ENCODE measurements at places on chromosomes 1 and 21. TPM values are rescaled to one million over a fixed set of nuclear protein-coding genes. Genes with fewer than 3 reads are reported as not detected.

Gene ETV3L
- not detected for total RNA-seq

Gene SPRR2G
- total RNA-seq, result not detected

Gene KRTAP13-2
- not detected for total RNA-seq

Gene CASQ2
- total RNA-seq, result not detected

Gene ZYG11A
- 0.26 TPM for total RNA-seq

Gene VASH2
- total RNA-seq, result not detected

DNA sequence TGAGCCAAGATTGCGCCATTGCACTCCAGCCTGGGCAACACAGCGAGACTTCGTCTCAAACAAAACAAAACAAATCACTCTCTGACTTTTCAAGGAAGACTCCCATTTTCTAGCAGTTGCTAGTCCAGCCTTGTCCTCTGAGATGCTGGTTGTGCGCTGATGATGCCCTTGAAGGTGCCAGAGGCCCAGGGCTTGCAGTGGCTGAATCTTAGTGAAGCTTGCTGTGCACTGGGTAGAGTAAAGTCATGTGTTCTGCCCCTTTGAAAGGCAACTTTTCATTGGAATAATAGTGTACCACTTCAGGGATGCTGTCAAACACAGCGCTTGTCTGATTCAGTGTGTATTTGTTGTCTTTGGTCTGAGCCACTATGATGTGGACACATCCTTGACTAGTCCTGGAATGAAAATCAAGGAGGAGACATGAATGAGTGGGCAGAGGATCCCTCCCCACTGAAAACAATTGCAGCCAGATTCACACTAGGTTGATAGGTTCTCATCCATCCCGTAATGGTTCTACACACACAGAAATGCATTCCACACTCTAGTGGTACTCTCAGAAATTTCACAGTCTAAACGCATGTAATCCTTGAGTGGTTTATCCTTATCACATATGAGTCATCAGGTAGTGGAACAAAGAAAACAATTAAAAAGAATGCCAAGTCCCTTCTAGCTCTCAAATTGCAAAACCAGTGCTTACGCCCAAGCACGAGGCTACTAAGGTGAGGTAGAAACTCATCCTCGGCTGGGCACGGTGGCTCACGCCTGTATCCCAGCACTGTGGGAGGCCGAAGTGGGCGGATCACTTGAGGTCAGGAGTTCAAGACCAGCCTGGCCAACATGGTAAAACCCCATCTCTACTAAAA, 17.8 kb upstream of the TDRD10 start:
- no peak overlapping the region for H3K27ac ChIP-seq
- peaks cover 19% of the 10 kb centered on the region for H3K4me1 ChIP-seq
- H3K4me3 ChIP-seq, result no peak overlapping the region
- H3K36me3 ChIP-seq, result no peaks in the 10 kb centered on the region

DNA sequence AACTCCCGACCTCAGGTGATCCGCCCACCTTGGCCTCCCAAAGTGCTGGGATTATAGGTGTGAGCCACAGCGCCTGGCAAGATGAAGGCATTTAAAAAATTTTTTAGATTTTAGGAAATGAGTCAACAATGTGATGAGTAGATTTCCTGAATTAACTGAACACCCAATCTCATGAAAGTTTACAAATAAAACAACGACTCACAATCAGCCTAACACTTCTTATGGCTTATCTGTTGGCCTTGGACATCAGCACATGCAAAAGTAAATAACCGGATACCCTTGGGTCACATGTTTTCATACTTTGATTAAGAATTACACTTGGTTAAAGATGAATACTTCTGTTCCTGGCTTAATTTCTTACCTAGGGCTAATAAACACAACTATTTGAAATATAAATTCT, 3.0 kb downstream of the GNG12 start:
- peak; percentile 23 for DNase-seq
- H3K4me1 ChIP-seq, result peaks cover 54% of the 10 kb centered on the region
- peaks cover 12% of the 10 kb centered on the region for H3K36me3 ChIP-seq
- H3K4me3 ChIP-seq, result peak overlapping the region; percentile 96
- H3K27ac ChIP-seq, result no peak overlapping the region

DNA sequence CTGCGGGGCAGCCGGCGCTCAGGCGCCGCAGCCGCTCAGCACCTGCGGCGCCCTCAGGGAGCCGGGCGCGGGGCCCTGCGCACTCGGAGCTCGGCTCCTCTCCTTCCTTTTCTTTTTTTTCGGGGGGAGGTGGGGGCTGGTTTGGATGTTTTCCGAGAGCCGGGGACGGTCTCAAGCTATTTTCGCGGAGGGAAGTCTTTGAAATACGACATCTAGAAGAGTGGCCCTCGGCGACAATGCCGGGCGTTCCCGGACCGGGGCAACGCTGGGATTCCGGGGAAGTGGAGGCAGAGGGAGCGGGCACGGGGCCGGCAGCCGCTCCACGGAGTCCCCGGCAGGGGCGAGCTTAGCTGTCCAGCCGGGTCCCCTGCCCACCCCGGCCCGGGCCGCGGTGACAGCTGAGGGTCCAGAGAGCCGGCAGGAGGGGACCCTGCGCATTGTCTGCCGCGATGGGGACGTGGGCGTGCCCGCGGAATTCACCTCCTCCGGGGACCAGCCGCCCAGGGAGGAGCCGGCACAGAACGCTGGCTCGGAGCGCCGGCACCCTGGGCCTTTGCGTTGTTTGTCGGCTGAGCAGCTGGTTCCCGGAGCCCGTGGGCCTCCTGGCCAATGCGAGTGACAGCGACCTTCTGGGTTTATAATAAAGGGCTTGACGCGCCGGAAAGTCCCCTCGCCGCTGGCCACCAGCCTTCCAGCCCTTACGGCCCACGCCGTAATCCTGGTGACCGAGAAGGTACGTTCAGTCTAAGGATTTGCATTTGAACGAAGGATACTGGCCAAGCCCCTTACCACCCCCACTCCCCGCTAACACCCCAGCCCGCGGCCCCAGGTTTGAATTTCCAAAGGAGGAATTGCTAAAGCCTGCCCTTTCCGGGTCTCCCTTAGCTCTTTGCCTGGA, 582 bp downstream of the SLC37A1 start:
- DNase-seq, result no peak
- H3K27me3 ChIP-seq, result peaks cover 30% of the 10 kb centered on the region
- no peak overlapping the region for H3K27ac ChIP-seq
- H3K36me3 ChIP-seq, result no peaks in the 10 kb centered on the region
- H3K4me3 ChIP-seq, result no peak overlapping the region
- H3K4me1 ChIP-seq, result no peaks in the 10 kb centered on the region

DNA sequence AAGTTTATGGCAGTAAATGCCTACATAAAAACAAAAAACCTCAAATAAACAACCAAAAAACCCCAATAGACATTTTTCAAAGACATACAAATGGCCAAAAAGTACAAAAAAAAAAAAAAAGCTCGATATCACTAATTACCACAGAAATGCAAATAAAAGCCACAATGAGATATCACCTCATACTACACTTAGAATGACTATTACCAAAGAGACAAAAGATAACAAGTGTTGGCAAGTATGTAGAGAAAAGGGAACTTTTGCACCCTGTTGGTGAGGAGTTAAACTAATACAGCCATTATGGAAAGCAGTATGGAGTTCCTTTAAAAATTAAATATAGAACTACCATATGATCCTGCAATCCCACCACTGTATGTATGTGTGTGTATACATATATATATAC, 21.1 kb downstream of the SLC25A24 start:
- no peak overlapping the region for H3K27ac ChIP-seq
- DNase-seq, result no peak
- H3K4me1 ChIP-seq, result peaks cover 18% of the 10 kb centered on the region

DNA sequence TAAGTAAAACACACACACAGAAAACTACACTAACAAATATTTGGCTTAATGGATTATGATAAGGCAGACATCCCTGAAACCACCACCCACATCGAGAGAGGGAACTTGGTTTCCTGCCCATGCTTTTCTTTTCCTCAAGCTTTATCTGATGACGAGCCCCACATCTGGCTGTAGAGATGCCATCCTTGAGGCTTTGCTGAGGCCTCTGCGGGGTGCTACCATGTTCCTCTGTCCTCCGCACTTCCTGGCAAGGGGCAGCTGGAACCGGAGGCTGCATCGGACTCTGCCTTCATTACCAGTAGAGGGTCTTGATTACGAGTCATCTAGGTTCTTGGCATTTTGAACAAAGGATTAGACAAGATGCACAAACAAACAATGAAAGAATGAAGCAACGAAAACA, 21.7 kb upstream of the C1orf174 start:
- no peaks in the 10 kb centered on the region for H3K36me3 ChIP-seq
- DNase-seq, result no peak
- H3K27ac ChIP-seq, result no peak overlapping the region
- peaks cover 5% of the 10 kb centered on the region for H3K4me1 ChIP-seq

DNA sequence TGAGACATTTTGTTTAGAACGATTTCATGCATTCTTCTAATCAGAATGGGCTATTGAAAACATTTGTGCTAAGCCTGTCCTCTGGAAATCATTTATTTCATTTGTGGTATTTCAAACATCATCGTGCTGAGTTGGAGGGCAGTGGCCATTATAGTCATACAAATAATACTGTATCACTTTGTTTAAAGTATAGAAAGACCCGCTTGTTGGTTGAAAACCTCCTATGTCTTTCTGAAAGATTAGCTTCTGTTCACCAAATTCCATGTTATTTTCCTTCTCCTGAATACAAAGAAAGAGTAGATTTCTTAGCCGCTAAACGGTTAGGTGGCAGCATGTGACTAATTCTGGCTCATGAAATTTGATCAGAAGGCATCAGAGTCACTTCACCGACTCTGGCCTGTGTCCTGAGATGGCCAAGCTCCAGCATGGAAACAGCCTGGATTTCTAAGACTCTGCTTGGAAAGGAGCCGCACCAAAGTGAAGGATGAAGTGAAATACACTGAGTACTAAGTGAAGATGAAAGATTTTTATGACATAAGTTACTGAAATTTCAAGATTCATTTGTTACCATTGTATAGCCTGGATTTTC, 355.1 kb downstream of the USP25 start:
- peak overlapping the region; percentile 77 for H3K4me3 ChIP-seq
- peak; percentile 43 for DNase-seq
- no peaks in the 10 kb centered on the region for H3K27me3 ChIP-seq
- peaks cover 38% of the 10 kb centered on the region for H3K4me1 ChIP-seq
- H3K27ac ChIP-seq, result peak overlapping the region; percentile 83

DNA sequence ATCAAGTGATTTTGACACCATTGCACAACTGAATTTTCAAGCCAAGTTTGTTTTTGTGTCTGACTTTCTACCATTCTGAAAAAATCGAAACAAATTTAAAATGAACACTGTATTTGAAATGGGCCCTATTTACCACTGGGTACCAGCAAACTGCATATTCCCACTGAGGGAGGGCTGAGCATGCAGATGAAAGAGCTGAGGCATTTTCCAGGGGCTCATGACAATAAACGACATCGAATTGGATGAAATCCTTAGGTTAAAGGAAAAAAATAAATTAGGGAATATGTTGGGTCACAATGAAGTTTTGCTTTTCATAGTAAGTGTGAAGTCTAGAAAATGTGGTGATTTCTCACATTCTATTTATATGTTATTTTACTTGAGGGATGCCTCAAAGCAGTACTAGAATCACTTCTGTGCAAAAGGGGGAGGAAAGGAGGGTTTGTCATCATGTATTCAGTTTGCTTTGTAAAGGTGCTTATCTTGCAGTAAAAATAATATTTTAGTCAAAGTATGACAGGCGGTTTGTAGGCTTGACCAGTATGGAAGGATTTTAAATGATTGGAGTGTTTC, 11.2 kb downstream of the ZBTB18 start:
- peaks cover 2% of the 10 kb centered on the region for H3K27me3 ChIP-seq
- no peak overlapping the region for H3K27ac ChIP-seq

GRCh38 chr1:203632941-203633340, 6.3 kb downstream of the ATP2B4 start:
- peaks cover 59% of the 10 kb centered on the region for H3K4me1 ChIP-seq
- no peak for DNase-seq
- H3K27ac ChIP-seq, result peak overlapping the region; percentile 43
- no peak overlapping the region for H3K4me3 ChIP-seq

- H3K4me3 ChIP-seq, result no peak overlapping the region
- no peak overlapping the region for H3K27ac ChIP-seq
- H3K36me3 ChIP-seq, result peaks cover 4% of the 10 kb centered on the region
- H3K27me3 ChIP-seq, result no peaks in the 10 kb centered on the region
- DNase-seq, result no peak
These were observed 257.1 kb downstream of the KCTD3 start for GRCh38 chr1:215824245-215824644.

DNA sequence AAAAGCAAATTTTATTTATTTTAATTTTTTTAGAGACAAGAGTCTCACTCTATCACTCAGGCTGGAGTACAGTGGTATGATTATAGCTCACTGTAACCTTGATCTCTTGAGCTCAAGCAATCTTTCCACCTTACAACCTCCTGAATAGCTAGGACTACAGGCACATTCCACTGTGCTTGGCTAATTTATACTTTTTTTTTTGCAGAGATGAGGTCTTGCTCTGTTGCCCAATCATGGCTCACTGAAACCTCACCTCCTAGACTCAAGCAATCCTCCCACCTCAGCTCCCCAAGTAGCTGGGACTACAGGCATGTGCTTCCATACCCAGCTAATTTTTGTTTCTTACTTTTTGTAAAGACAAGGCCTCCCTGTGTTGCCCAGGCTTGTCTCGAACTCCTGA, 49.5 kb downstream of the DR1 start:
- H3K4me1 ChIP-seq, result no peaks in the 10 kb centered on the region
- peaks cover 3% of the 10 kb centered on the region for H3K27me3 ChIP-seq
- no peak for DNase-seq
- no peak overlapping the region for H3K4me3 ChIP-seq
- H3K27ac ChIP-seq, result no peak overlapping the region
- no peaks in the 10 kb centered on the region for H3K36me3 ChIP-seq

- peaks cover 43% of the 10 kb centered on the region for H3K4me1 ChIP-seq
- no peak overlapping the region for H3K4me3 ChIP-seq
- H3K27me3 ChIP-seq, result no peaks in the 10 kb centered on the region
- no peak for DNase-seq
These were observed 5.0 kb downstream of the DENND1B start for GRCh38 chr1:197770243-197770642.

- H3K4me1 ChIP-seq, result no peaks in the 10 kb centered on the region
- no peaks in the 10 kb centered on the region for H3K27me3 ChIP-seq
- no peak overlapping the region for H3K27ac ChIP-seq
These were observed 311.2 kb downstream of the PTPRC start for GRCh38 chr1:198950036-198950435.
